ENCODE measurements at places on chromosomes 3 and 15. TPM values are rescaled to one million over a fixed set of nuclear protein-coding genes. Genes with fewer than 3 reads are reported as not detected.

The PDZRN3 gene
- 22.8 TPM for total RNA-seq

The SFMBT1 gene
- 6.5 TPM for total RNA-seq

The CCRL2 gene
- 6.8 TPM for total RNA-seq

DNA sequence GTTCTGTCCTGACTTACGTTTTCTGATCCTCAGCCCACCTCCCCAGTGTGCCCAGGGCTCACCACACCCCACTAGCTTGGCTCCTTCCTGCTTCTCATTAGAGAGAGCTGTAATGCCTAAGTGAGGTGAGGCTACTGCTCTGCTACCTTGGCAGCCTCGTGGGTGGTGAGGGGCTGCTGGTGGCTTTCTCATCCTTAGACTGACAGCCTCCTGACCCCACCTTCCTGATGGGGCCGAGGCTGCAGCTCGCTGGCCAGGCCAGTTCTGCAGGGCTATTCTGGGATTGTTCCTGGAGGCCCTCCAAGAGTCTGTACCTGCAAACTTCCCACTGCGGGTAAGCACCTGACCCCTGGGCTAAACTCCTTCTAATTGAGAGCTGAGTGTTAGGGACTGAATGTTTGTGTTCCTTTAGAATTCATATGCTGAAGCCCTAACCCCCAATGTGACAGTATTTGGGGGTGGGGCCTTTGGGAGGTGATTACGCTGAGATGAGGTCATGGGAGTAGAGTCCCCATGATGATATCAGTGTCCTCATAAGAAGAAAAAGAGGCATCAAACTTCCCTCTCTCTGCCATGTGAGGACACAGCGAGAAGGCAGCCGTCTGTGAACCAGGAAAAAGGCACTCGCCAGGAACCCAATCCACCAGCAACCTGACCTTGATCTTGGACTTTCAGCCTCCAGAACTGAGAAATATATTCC is 38.1 kb upstream of the IQSEC1 start:
- DNase-seq, result no peak

DNA sequence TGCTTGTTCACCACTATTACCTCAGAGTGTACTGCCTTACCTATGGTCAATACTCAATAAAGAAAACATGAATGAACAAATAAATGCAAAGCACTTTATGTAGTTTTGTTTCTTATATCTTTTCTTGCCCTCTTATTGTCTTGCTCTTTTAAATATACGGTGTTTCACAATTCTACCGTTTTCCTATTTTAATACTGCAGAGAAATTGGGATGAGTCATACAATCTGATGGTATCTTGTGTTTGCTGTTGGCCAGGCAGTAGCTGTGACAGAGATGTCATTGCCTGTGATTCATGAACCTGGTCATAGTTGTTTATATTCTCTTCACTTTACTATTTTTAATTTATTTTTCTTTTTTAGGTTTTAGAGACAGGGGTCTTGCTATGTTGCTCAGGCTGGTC is 48.3 kb downstream of the SERP1 start:
- no peak for DNase-seq

Data from omental fat pad (tissue), 4 donors.